ENCODE measurements at places on chromosomes 5 and 9. TPM values are rescaled to one million over a fixed set of nuclear protein-coding genes. Genes with fewer than 3 reads are reported as not detected.

The PCDHGA5 gene
- polyA plus RNA-seq: 0.18 TPM

The C6 gene
- polyA plus RNA-seq: 0.73 TPM

The SOHLH1 gene
- polyA plus RNA-seq: 0.05 TPM

- DNase-seq: no peak
Observed at GRCh38 chr5:147332658-147333057, 97.8 kb downstream of the STK32A start.

- DNase-seq: no peak
Observed at GRCh38 chr5:143466632-143467031, 63.1 kb upstream of the NR3C1 start.

- no peak for DNase-seq
Observed at GRCh38 chr5:13955896-13956295, 11.4 kb upstream of the DNAH5 start.

GRCh38 chr5:24389968-24390367, 254.8 kb downstream of the CDH10 start:
- no peak for DNase-seq

- no peak for DNase-seq
Observed at GRCh38 chr5:79955356-79955895, 35.6 kb downstream of the MTX3 start.

GRCh38 chr9:108599571-108599970, 256.2 kb downstream of the ACTL7B start:
- DNase-seq: no peak

DNA sequence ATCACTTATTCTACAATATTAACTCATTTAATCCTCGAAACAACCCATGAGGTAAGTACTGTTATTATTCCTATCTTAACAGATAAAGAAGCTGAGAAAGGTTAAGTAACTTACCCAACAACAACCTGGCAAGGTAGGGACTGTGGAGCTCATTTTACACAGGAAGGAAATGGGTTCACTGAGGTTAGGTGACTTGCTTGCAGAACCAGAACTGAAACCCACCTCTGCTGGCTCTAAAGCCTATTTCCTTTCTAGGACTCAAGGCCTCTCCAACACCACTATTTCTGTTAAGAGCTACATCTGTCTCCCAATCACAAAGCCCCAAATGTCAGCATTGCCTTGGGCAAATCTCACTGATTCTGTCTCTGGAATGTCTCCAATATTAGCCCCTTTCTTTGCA, 38.9 kb upstream of the IFNK start:
- DNase-seq: no peak

Measured in thymus (tissue), 14 donors.